IMR-90 (cell line): ENCODE measurements at places on chromosomes 7 and 10. TPM values are rescaled to one million over a fixed set of nuclear protein-coding genes. Genes with fewer than 3 reads are reported as not detected.

Gene TMEM139
- 0.07 TPM in 1 of 2 replicates, not detected in the other for polyA plus RNA-seq

Gene HSPB1
- polyA plus RNA-seq: 1,363 and 1,841 TPM in 2 replicates

Gene AGR3
- not detected in 2 replicates for polyA plus RNA-seq

Gene LMBR1
- 9.3 and 11.9 TPM in 2 replicates for polyA plus RNA-seq

Gene VGF
- 0.50 and 0.59 TPM in 2 replicates for polyA plus RNA-seq

Gene RNF32
- polyA plus RNA-seq: 0.56 and 0.63 TPM in 2 replicates

Gene C10orf71
- not detected in 2 replicates for polyA plus RNA-seq

Gene ZEB1
- 21.7 and 23.7 TPM in 2 replicates for polyA plus RNA-seq

Gene FAM25A
- not detected in 2 replicates for polyA plus RNA-seq

Gene SPDYE11
- polyA plus RNA-seq: not detected in 2 replicates

Gene SPDYE3
- not detected in 2 replicates for polyA plus RNA-seq

Gene IKZF1
- polyA plus RNA-seq: not detected in 2 replicates

Gene STEAP1
- polyA plus RNA-seq: 5.2 and 5.5 TPM in 2 replicates

Gene OR2A5
- not detected in 2 replicates for polyA plus RNA-seq

Gene BLNK
- not detected in 2 replicates for polyA plus RNA-seq

Gene NXPH1
- polyA plus RNA-seq: not detected in 2 replicates
